ENCODE measurements at places on chromosomes 11 and 22.

- peak; percentile 78 for DNase-seq
These were observed 84.7 kb downstream of the TTC28 start for GRCh38 chr22:28594797-28595462.

- no peak for DNase-seq
These were observed 62.6 kb upstream of the SLC6A5 start for GRCh38 chr11:20536784-20537183.

DNA sequence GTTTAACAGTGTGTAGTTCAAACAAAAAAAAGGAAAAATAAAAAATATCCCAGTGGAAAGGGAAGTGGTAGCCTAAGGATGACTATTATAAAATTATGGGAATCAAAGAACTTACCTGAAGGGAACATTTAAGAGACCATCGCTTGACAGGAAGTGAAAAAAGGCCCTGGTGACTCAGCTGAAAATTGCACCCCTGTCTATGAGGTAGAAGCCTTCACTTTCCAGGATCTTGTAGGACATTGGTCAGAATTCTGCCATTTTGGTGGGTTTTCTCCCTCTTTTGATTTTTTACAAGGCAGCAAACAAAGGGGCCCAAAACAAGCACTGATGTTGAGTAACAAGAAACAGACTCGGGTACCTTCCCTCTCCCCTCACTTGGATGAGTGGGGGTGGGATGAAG is 15.6 kb downstream of the DDX17 start:
- DNase-seq = no peak

GRCh38 chr22:46315976-46316375 is 19.3 kb downstream of the GTSE1 start:
- DNase-seq = no peak

DNA sequence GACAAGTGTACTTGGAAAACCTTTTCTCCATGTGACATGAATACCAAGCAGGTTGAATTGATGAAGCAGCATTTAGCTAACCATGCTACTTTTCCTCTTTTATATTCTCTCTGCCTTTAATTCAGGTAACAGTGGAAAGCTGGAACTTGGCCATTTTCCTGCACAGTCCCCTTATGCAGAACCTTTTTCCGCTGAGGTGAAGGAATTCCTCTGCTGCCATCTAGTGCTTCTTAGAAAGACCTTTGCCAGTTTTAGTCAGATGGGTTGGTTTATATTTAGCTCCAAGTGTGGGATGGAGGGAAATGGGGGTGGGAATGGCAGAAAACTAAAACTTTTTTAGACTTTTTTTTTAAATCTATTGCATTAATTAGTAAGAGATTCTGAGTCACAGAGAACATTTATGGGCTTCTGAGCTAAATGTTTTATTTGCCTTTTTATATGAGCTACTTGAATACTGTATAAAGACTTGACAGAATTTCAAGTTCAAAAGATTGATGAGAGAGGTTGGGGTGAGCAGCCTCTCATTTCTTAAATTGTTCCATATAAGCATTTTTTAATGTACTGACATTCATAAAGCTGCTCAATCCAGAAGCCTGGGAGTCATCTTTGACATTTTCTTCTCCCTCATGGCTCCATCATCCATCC is 153.9 kb upstream of the ZC3H12C start:
- DNase-seq = peak; percentile 36

DNA sequence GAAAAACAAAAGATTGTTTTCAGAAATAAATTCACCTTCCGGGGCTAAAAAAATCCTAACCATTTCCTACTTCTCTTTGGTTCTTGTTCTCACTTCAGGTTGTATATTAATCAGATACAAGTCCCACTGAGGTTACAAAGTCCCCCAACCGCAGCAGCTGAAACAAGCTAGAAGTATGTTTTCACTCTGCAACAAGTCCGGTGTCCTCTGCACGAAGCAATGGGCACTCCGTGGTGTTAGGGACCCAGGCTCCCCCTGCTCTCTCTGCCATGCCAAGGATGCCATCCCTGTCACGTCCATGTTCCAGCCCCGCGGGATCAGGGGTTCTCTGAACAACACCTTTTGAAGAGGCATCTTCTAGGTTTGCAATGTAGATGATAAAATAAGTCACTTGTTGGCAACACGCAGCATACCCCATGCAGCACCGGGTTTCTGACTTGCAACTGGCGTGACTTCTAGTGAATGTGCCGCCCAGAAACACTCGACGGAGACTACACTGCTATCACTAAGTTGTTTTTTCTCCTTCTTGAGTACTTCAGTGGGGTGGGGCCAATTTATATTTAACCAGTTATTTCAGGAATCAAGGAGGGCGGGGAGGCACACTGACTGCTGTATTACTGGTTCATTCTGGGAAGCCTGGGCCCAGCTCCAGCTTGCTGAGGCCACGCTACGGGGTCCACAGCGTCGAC is 25.4 kb upstream of the GSTP1 start:
- DNase-seq = no peak

DNA sequence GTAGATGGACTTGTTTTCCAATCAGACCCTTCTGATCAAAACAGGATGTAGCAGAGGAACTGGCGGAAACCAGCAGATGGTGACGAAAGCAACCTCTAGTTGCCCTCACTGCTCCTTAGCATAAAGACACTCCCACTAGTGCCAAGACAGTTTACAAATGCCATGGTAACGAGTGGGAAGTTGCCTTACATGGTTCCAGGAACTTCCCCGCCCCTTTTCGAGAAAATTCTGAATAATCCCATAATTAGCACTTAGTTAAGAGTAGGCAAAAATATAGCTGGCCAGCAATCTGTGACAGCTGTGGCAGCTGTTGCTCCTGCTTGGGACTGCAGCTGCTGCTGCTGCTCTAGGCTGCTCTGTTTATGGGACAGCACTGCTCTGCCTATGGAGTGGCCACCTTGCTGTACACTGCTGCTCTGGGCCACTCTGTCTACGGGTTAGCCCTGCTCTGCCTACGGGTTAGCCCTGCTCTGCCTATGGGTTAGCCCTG is 33.4 kb upstream of the SORL1 start:
- peak; percentile 96 for DNase-seq

DNA sequence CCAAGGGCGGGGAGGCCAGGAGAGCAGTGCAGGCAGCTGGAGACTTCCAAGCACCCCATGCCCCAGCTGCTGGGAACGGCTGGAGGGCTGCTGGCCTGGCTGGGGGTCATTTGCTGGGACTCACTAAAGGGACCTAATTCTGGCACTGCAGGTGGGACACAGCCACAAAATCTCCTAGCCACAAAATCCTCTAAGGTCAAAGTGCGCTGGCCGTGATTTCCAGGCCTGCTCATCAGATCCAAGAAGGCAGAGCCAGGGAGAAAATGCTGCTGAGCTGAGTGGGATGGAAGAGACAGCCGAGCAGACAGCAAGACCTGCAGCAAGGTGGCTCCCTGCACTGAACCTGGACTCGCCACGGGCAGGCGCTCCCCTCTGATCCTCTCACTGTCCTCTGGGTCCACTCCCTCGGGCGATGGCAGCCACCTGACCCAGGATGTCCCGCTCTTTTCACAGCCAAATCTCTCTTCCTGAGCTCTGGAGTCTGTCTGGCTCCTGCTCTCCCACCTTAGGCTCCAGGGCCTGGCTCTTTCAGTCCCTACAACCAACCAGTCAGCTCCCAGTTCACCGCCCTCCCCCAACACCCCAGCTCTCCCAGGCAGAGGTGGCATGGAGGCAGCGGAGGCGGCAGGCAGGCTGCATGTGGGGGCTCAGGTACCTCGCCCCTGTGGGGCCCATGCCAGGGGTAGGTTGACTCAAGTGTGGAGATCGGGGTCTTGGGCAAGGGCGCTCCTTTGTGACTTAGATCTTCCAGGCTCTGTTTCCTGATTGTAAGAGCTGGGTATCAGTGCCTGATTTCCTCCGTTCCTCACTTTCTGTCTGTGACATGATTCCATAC is 14.5 kb downstream of the OVOL1 start:
- no peak for DNase-seq

Measured in NAMALWA (cell line).